ENCODE measurements at places on chromosomes 5 and 9.

GRCh38 chr9:3290231-3290840, 235.5 kb downstream of the RFX3 start:
- no peak for DNase-seq

DNA sequence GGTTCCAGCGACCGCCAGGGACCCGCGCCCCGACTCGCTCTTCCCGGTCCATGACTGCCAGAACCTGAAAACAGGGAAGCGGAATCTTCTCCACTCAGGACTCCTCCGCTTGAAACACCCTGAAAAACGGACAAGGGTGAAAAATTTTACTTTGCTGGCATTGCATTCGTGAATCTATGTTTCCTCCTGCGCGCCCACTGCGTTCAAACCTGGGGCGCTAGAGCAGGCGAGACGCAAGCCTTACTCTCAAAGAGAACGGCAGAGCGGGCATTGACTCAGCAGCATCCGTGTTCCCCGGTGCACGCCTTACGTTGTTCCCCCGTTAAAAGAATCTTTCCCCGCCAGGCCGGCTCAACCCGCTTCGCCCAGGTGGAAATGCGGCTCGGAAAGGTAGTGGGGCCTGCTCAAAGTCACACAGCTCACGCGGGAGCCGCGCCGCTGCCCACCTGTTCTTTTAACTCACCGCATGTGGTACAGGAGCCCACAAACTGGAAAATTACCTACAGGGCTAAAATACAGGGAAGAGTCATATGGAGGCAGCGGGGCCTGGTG, 999 bp upstream of the DRD1 start:
- no peak for DNase-seq

DNA sequence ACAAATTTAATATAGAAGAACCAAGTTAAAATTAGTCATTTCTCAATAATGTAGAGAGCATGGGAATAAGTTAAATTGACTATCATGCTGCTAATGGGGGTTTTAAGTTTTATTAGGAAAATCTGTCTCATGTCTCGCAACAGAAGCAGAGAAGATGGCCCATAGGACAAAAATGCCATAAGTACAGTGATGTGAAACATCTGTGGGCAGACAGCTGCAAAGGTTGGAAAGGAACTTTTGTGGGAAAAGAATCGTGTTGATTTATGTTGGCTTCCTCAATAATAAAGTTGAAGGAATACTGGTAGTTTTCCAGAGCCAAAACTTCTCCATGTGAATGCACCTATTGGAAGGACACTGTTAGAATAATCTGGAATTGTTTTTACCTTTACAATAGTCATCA, 44.8 kb downstream of the VCAN start:
- DNase-seq, result no peak

DNA sequence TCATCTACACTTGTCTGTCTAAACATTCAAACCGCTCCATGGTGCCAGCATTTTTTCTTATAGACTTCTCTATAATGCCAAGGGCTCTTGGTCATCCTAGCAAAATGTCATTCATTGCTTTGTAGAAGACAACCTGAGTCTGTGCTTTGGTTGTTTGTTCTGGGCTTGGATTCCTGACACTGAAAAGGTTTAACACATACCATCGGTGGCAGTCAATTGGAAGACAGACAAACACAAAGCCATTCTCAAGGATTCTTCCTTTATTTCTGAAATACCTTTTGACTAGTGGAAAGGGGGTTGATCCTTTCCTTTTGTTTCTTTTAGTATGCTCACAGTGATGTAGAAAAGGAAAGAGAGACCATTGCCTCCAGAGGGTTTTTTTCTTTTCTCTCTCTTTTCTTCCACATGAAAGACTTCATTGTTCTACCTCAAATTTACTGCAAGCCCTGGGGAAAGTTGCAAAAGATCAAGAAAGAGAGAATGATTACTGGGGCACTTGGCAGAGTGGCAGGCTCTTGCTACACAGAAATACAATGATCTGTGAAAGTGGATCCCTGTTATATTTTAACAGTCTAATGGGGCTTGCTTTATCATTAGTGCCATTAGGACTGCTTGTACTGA, 66.4 kb upstream of the TMC1 start:
- DNase-seq, result no peak

DNA sequence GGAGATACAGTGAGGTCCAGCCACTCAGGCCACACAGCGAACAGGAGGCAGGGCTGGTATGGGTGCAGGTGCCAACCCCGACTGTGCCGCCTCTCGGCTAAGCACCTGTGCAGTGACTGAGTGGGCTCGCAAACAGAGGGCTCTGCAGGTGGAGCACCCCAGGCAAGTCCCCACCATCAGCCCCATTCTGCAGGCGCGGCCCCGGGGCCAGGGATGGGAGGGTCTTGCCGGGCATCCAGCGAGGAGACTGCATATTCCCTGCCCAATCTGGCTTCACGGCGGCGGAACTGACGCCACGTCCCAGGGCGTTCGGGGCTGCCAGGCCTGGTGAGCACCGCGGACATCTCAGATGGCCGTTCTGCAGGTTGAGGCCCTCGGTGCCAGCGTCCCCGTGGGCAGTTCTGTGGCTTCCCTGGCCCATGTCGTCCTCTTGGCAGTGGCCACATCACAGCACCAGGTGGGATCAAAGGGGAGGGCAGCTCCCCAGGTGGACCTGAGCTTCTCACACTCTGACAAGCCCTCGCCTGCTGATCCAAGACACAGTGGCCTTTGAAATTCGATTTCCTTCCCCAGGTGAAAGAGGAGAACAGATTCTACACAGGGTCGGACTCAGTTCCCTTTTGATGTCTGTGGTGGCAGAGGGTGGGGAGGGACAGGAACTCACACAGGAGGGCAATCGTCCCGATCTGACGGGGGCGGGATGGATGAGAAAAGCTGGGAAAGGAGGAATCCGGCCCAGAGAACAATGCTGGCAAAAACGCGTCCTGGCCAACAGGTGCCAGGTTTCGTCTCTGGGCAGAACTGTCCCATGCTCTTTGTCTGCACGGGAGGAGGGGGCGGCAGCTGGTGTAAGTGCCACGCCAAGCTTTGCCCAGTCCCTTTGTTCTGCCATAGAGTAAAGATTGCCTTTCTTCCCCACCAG, 18.8 kb downstream of the DBH start:
- no peak for DNase-seq

- DNase-seq, result no peak
Observed at GRCh38 chr5:108615216-108615615, 132.5 kb upstream of the FER start.

GRCh38 chr9:97109194-97109811, 70.4 kb upstream of the CTSV start:
- no peak for DNase-seq

GRCh38 chr9:107261106-107261505, 22.0 kb upstream of the RAD23B start:
- no peak for DNase-seq
